ENCODE measurements at places on chromosomes 4 and X. TPM values are rescaled to one million over a fixed set of nuclear protein-coding genes. Genes with fewer than 3 reads are reported as not detected.

DNA sequence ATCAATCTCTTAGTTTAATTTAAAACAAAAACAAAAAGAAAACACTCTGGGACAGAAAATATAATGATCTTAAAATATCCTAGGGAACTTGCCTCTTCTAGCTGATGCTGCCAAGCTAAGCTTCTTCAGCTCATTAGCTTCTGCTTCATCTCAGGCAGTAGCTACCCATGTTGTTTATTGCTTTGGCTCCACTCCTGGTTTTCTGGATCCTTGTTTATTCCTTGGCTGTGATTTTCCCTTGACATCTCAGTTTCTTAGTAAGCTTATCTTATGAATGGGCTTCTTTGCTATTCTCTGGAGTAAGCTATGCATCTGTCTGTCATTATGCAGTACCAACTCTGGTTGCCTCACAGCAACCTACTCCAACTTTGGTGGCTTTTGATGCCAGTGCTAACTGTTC, 5.1 kb upstream of the MTHFD2L start:
- DNase-seq = no peak

DNA sequence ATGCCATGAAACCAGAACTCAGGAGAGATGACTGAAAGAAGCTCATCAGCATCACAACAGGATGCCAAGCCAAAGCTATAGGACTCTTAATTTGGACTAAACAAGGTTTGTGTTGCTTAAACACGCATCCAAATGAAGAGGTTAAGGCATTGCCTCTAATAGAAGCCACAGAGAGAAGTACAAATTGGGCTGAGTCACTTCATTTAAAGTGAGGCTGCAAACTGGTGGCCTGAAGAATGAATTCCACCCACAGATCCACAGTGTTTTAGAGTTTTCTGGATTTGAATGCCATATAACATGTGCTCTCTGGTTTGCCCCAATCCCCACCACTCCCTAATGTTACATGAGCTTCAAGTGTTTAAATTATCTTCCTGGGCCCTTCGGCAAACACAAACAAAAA, 103.5 kb downstream of the FIP1L1 start:
- no peak for DNase-seq

Gene POF1B
- total RNA-seq = not detected

DNA sequence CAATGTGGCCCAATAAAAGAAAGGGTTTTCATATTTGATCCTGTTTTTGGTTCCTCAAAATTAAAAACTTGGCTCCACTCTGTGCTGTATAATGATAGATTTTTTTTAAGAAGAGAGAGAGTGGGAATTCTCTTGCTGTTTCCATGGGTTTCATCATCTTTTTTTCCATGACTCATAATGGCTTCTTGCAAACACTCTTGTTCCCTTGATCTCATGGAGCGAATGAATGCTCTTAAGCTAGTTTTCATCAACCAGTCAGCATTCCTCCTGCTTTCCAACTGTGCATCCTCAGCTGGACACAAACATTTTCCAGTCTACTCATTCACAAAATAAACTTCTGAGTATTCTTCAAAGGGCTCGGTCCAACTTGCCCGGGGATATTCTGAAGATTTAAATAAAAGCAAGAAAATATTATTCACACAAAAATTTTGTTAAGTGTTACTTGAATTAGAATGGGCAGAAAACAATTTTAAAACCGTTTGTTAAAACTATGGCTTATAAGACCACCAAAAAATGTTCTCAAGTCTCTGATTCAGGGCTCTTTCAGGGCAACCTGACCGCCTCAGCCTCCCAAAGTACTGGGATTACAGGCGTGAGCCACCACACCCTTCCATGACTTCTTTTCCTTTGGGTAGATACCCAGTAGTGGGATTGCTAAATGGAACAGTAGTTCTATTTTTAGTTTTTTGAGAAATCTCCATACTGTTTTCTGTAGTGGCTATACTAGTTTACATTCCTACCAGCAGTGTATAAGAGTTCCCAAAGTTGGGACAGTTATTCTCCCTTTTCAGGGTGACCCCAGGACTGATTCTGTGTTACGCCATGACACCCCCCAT, 64.7 kb downstream of the TMEM156 start:
- DNase-seq = peak; percentile 96

- peak; percentile 65 for DNase-seq
Measured at GRCh38 chrX:10001496-10001895, 34.3 kb downstream of the CLDN34 start.
